Activated CD4-positive, alpha-beta T cell treated with anti-CD3 and anti-CD28 coated beads for 1 hour (primary cell): ENCODE measurements at places on chromosomes 13 and 19.

- DNase-seq = no peak
Measured at GRCh38 chr13:23574421-23575145, 4.4 kb downstream of the TNFRSF19 start.

DNA sequence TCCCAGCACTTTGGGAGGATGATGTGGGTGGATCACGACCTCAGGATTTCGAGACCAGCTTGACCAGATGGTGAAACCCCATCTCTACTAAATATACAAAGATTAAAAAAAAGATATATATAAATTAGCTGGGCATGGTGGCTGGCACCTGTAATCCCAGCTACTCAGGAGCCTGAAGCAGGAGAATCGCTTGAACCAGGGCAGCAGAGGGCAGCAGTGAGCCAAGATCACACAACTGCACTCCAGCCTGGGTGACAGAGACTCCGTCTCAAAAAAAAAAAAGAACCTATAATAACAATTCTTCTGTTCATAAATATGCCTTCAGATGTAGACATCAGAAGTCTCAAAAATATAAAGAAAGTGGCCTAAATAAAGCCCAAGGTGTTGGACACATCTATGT is 7.6 kb downstream of the ZNF737 start:
- no peak for DNase-seq

DNA sequence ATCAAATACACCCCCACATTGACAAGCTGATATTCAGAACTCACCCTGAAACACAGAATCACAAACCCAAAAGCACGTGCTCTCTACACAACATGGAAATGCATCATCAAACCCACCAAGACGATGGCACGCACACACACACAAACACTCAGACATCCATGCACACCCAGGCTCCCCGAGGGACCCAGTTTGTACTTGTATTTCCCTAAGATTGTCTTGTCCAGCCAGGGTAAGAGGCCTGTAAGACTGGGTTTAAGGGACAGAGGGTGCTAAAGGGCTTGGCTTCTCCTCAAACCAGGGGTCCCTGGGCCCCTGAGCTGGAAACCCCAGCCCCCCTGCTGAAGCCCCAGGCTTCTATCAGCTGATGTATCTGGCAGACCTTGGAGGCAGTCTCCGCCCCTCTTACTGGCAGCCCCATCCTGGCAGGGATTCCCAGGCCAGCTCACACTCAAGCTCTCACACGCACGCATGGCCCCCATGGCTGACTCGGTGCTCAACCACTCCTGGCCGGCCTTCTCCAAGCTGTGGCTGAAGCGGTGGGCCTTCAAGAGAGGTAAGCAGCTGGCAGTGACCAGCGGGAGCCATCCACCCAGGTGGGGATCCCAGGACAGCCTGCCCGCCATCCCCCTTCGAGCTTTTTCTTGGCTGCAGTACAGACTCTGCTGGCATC is 6.5 kb downstream of the ARHGEF18 start:
- no peak for DNase-seq

- DNase-seq = no peak
Measured at GRCh38 chr13:45886466-45886865, 34.9 kb upstream of the SIAH3 start.

- no peak for DNase-seq
Measured at GRCh38 chr13:95193509-95194230, 107.6 kb downstream of the ABCC4 start.

- no peak for DNase-seq
Measured at GRCh38 chr19:20444202-20444885, 121.2 kb downstream of the ZNF737 start.

- DNase-seq = no peak
Measured at GRCh38 chr13:113667771-113668490, 912 bp downstream of the GRK1 start.

DNA sequence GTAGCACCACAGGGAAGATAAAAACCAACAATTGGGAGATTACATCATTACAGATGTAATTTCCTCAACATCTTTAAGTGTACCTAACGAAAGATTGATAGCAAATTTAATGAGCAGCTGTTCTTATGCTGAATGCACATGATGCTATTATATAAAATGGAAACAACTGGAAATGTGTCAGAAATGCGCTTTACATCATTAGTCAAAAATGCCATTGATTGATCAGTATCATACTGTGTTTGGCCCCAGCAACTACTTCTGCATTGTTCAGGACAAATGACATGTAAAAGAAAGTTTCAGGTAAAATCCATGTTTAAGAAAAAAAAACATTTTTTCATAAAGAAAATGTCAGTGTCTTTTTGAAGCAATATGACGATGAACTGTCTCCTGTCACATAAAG is 625.5 kb upstream of the MIR17HG start:
- no peak for DNase-seq

DNA sequence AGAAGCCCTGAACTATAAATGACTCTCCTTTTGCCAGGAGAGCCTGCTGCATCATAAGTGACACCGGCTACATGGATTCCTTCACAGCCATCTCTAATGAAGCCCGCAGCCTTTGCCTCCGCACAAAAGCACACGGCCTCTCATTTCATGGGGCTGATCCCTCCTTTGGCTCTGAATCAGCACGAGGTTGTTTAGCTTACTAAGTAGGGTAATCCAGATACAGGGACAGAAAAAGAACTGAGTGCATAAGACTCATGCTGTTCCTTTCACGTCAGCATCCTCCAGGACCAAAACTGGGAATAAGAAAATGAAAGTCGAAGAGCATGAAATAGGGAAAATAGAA is 136.3 kb downstream of the DCT start:
- no peak for DNase-seq

GRCh38 chr13:48356750-48357149 is 53.2 kb downstream of the RB1 start:
- DNase-seq = no peak

GRCh38 chr13:88648598-88649373 is 977.6 kb downstream of the SLITRK5 start:
- DNase-seq = no peak

- DNase-seq = no peak
Measured at GRCh38 chr13:20348645-20349408, 116.7 kb upstream of the GJB6 start.

DNA sequence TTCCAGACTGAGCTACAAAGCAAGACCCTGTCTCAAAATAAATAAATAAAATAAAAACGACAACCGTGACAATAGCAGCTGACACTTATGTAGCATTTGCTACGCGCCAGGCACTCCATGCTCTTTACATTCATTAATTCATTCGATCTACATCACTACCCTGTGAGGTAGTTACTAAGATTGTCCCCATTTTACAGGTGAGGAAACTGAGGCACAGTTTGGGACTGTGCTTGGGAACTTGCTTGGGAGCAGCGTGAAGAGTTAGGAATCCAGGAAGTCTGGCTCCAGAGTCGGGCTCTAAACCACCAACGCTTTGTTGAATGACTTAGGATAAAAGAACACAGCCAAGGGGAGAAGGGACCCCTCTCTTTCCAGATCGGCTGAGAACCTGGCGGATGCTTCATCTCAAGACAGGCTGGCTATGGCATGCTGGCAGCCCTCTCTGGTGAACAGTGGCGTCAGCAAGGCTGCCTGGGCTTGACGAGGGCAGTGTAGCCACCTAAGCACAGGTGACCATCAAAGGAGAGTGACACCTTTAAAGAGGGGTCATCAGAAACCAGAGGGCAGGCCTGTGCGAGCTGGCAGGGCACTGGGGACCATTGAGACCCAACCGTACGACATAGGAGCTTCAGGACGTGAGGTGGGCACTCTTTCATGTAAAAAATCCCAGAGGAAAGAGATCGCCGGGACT is 591 bp downstream of the DOHH start:
- no peak for DNase-seq

DNA sequence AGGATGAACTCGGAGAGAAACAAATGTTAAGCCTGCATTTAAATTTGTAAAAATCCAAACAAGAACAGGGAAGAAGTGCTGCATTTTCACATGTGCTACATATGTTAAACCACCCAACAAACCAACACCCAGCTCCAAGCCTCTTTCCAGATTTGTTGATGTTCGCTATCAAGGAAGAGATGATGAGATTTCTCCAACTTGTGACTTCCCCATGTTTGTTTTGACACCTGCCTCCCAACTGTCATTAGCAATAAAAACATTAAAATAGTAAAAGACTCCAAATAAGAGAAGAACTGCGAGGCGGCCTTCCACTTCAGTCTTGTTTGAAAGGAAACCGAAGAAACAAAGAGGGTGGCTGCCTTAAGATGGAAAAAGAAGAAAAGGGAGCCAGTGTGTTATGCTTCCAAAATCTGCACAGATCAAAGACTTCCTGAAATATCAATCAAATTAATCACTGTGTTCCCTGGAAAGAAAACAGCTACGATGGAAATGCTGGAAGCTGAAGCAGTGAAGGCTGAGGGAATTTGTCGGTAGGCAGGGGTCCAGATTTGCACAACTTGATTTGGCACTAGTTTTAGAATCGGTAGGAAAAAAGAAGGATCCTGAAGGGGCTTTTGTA is 14.0 kb upstream of the GGACT start:
- DNase-seq = no peak

DNA sequence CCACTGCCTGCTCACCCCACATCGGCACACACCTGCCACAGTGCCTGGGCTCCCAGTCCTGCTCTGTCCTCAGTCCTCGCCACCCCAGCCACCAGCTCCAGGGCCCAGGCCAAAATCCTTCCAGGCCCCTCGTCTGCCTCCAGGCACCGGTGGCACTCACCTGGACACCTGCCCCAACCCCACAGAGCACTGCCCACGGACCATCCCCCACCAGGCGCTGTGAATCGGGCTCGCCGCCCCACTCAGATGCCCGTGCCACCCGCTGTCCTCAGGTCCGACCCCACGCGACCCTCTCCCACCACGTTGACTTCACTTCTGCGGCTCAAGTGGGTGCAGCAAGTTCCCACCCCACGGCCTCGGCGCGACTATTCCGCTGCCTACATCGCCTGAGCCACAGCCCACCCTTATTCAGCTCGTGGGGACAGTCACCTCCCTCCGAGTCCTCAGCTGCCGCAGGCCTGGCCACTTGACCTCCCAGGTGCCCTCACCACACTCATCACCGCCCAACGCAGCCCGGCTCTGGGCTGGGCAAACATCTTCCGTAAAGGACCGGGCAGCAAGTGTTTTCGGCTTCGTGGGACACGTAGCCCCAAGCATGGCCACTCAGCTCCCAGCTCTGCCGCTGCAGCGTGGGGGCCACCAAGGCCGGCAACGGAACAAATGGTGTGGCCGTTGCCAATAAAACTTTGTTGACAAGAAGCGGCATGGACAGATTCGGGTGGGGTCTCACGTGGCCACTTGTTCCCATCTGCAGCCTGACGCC is 5.7 kb downstream of the PIP5K1C start:
- no peak for DNase-seq

DNA sequence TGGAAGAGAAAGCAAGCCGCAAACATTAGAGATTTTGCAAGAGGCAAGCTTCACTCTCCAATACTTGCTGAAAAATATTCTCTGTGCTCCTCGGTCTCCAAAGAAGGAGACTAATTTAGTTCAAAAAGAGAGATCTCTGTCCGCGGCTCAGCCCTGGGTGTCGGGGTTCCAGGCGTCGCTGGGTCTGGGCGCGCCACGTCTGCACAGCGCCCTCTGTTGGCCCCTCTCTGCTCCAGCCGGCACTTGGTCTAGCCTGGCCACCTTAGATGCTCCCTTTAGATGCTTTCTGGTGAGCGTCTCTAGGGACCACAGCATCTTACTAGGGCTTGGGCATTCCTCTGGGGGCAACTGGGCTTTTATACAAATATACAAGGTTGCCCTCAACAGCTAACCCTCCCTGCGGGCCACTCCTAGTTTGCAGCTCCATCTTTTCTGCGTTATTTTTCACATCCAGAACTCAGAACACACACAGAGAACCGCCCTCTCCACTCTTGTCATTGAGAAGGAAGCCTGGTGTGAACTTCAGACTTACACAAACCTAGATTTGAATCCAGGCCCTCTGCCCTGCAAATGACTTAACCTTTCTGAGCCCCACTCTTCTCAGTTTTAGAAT is 78.3 kb downstream of the CYSLTR2 start:
- DNase-seq = peak; percentile 42

- no peak for DNase-seq
Measured at GRCh38 chr13:40398065-40398464, 268.4 kb downstream of the FOXO1 start.

DNA sequence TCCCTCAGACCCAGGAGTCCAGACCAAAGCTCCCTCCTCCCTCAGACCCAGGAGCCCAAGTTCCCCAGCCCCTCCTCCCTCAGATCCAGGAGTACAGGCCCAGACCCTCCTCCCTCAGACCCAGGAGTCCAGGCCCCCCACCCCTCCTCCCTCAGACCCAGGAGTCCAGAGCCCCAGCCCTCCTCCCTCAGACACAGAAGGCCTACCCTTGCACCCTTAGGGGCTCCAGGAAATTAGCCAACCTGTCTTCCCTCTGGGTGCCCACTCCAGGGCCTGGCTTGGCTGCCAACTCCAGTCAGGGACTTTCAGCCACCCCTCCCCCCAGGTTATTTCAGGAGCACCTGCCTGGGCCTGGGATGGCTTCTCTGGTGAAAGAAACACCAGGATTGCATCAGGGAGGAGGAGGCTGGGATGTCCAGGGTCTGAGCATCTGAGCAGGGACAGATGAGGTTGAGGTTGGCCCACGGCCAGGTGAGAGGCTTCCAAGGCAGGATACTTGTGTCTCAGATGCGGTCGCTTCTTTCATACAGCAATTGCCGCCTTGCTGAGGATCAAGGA is at the start of gene FGF21:
Gene FGF21, plus strand, starts transcription at position 441 of the 558 bp plus-strand sequence. CDS start 713 bp downstream, outside the sequence.
- DNase-seq = no peak

DNA sequence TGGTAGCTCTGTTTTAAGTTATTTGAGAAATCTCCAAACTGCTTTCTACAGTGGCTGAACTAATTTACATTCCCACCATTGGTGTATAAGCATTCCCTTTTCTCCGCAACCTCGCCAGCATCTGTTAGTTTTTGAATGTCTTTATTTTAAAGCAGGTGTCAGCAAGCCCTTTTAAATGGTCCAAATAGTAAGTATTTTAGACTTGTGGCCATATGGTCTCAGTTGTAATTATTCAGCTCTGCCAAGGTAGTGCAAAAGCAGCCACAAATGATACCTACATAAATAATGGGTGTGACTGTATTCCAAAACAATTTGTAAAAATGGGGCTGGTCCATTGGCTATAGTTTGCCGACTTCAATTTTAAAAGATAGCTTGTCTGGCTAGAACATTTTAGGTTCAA is 58.7 kb upstream of the TMTC4 start:
- DNase-seq = no peak

GRCh38 chr13:29535663-29536655 is 59.5 kb downstream of the SLC7A1 start:
- no peak for DNase-seq
